Stimulated activated CD8-positive, alpha-beta memory T cell treated with anti-CD3 and anti-CD28 coated beads, Interleukin-2, amount 100 ng/mL, for 1 hour (primary cell): ENCODE measurements at places on chromosomes 5 and 9.

GRCh38 chr5:36369219-36369690 is 67.6 kb upstream of the RANBP3L start:
- no peak for DNase-seq

- no peak for DNase-seq
Measured at GRCh38 chr9:80504601-80505230, 933.0 kb downstream of the TLE4 start.

GRCh38 chr9:112334432-112334841 is 1.0 kb upstream of the PTBP3 start:
- DNase-seq = no peak

GRCh38 chr9:132671620-132672412 is 1.6 kb downstream of the GTF3C4 start:
- no peak for DNase-seq

GRCh38 chr9:134989206-134990065 is 71.7 kb upstream of the FCN1 start:
- DNase-seq = no peak

- no peak for DNase-seq
Measured at GRCh38 chr9:17970277-17970676, 391.4 kb downstream of the SH3GL2 start.

DNA sequence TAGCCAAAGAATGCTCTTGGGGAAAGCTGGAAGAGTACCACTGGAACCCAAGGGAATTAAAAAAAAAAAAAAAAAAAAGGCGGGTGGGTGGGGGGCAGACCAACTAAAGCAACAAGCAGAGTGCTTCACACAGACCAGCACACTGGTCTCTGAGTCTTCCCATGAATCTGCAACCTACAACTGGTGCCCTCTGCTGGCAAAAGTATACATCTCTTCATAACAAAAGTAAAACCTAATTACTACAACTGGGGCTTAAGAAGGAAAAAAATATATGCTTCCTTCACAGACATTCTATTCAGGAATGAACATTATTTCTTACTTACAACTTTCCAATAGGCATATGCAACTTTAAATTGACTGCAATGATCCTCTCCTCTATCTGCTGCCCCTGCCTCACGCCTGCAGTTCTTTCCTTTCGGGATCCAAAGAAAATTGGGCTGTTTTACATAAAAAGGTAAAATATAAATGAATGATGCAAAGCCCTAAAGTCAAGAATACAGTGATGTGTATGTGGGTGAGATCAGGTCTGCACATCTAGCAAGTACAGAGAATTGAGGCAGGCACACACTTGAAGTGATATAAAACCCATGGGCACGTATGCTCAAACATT is 7.2 kb upstream of the KLHL3 start:
- peak; percentile 26 for DNase-seq

GRCh38 chr5:145793574-145793973 is 41.6 kb downstream of the PRELID2 start:
- no peak for DNase-seq

GRCh38 chr5:5192681-5193080 is 52.6 kb downstream of the ADAMTS16 start:
- DNase-seq = no peak

- no peak for DNase-seq
Measured at GRCh38 chr5:26807231-26808199, 230.9 kb downstream of the CDH9 start.

GRCh38 chr5:112084149-112084548 is 327.2 kb upstream of the NREP start:
- DNase-seq = no peak

DNA sequence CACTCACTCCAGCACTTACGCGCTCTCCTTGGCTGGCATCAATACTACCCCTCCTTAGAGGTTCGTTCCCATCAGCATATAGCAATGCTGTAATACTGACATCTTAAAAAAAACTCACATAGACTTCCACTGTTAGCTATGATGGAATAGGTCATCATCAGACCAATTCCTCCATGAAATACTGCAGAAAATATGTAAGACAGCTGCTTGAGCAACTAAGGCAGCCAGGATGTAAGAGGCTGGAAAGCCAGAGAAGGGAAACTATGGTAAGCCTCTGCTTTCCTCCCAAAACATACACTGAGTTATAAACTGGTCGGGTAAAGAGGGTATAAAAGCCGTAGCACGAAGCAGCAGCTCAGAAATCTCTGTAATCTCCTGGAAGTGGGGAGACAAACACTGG is 33.5 kb downstream of the AUH start:
- no peak for DNase-seq

GRCh38 chr5:154460172-154460571 is 14.4 kb downstream of the SAP30L start:
- DNase-seq = no peak

GRCh38 chr5:6595405-6595804 is 37.4 kb downstream of the NSUN2 start:
- DNase-seq = no peak

GRCh38 chr5:74995926-74996325 is 56.4 kb downstream of the GCNT4 start:
- DNase-seq = no peak

GRCh38 chr5:172740428-172741205 is 30.4 kb downstream of the DUSP1 start:
- DNase-seq = no peak

DNA sequence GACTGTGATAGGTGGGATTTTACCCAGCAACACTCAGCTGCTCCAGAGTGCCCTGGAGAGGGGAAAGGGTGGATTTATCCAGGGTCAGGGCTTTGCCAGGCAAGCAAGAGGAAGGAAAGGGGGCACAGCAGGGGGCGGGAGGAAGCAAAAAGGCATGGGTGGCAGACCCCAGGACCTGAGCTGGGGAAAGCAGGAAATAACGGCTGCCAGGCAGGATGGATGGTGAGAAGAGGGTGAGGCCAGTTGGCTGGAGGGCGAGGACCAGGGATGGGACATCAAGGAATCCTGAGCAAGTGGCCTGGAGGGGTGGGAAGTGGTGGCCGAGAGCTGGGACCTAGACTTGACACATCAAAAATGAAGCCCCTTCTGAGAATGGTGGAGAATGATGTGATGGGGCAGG is 64.2 kb downstream of the DUSP1 start:
- no peak for DNase-seq

GRCh38 chr5:36607114-36607571 is 737 bp downstream of the SLC1A3 start:
- DNase-seq = no peak

DNA sequence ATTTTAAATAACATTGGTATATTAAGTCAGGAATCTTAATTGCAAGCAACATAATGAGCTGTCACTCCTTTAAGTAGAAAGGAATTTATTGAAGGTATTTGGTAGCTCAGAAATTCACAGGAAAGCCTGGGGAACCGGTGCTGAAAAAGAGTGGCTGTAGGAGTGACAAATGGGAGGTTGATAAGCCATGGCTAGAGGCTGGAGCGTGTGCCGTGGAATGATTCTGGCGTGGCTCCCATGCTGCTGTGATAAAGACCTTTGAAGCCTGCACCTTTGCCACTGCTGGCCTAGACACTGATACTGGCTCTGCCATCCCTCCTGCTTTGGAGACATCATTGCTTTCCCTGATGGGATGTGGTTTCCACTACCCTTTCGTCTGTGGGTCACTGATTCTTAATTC is 65.7 kb upstream of the ATG10 start:
- DNase-seq = no peak
